Hepatocyte (in vitro differentiated cells): ENCODE measurements at places on chromosomes 12 and 14. TPM values are rescaled to one million over a fixed set of nuclear protein-coding genes. Genes with fewer than 3 reads are reported as not detected.
A peak's percentile ranks its signal among the peaks of the same experiment; 100 is the strongest.

GRCh38 chr12:13942826-13943225 lies 38.6 kb downstream of the GRIN2B start:
- DNase-seq, result no peak

- peak; percentile 27 for DNase-seq
These were observed 107.0 kb upstream of the PRICKLE1 start for GRCh38 chr12:42696406-42697149.

RNU4-1 gene
- polyA plus RNA-seq, result not detected in 2 replicates

NRXN3 gene
- 7.1 and 11.5 TPM in 2 replicates for polyA plus RNA-seq

DNA sequence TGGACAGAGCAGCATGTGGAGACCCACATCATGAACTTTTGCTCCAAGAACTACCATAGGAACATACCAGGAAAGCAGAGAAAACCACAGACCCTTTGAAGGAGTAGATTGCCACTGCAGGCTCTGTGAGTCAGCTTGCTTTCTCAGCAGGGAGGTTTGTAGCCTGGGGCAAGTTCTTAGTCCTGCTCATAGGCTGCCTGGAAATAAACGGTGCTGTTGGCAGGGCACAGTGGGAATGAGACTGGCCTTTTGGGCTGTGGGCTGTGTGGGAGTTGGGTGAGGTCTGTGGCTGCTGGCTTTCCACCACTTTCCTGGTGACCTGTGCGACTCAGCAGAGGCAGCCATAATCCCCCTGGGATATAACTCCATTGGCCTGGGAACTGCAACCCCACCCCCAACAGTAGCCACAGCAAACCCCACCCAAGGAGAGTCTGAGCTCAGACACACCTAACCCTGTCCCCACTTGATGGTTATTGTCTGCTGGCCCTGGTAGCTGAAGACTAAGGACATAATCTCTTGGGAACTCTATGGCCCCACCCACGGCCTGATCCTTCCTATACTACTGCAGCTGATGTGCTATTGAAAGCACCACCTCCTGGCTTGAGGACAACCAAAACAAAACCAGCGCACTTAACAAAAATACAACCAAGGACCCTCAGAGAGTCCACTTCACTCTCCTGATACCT lies 192.1 kb upstream of the GARIN6 start:
- DNase-seq, result no peak

- DNase-seq, result no peak
These were observed 71.1 kb upstream of the RAP1B start for GRCh38 chr12:68539615-68539952.

GZMB gene
- polyA plus RNA-seq, result not detected in 2 replicates

DNA sequence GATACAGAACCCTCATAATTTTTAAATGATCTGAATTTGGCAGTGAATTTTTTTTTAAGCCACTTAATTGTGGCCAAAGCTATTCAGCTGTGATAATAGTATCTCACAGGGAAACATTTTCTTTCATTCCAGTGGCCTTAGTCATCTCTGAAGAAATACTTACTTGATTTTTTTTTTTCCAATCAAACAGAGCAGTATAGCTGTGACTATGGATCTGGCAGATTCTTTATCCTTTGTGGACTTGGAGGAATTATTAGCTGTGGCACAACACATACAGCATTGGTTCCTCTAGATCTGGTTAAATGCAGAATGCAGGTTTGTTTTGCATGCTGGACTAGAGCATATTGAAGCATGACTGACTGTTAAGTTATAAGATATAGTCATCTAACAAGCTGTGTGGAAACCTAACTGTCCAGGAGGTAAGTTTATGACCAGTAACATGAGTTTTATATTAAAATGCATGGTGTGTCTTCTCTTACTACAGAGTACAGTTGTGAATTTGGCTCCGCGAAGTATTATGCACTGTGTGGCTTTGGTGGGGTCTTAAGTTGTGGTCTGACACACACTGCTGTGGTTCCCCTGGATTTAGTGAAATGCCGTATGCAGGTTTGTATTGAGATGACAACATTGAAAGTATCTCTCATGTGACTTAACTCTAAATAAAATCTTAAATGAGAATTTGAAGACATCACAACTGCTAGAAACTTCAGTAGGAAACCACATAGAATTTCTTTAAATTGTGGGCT lies 1.9 kb downstream of the SLC25A3 start:
- peak; percentile 26 for DNase-seq

DNA sequence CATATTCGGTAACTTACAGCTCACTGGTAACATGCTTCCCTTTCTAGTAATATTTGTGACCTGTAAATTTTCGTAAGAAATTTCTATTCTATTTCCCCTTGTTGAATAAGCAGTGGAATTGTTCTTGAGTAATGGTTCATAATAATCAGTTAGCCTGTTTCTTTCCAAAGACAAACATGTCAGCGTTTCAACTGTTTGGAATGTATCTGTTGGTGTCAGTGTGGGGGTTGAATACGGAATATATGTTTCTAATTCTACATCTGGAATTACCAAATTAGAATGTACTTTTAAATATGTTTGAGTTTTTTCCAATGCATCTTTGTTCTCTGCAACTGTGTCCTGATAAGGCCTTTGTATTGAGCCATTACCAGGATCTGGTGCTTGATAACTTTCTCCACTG lies 2.0 kb downstream of the BBS10 start:
- no peak for DNase-seq

DNA sequence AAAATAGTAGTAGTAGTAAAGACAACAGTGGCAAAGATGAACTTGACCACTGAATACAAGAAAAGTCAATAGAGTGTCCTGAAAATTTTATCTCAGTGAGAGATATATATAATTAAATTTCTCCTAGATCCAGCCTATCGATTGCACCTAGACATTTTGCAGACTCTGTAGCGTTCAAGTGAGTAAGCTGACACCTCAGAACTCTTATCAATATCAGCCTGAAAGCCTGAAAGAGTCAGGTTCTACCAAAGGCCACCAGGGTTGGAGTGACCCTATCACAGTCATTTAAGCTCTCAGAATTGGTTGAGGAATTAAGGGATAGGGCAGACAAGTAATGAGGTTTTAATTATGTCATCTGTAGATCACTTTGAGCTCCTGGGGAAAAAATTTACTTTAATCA lies 174.6 kb downstream of the SRGAP1 start:
- DNase-seq, result no peak
